BJ (cell line): ENCODE measurements at places on chromosomes 7 and 10. TPM values are rescaled to one million over a fixed set of nuclear protein-coding genes. Genes with fewer than 3 reads are reported as not detected.

The DEPP1 gene
- 7.0 and 11.9 TPM in 2 replicates for polyA plus RNA-seq

The RARRES2 gene
- 6.3 and 7.2 TPM in 2 replicates for polyA plus RNA-seq

The SKAP2 gene
- 2.7 and 5.2 TPM in 2 replicates for polyA plus RNA-seq

The OR2A42 gene
- 0.02 TPM in 1 of 2 replicates, not detected in the other for polyA plus RNA-seq
